ENCODE measurements at places on chromosomes 7 and 10. TPM values are rescaled to one million over a fixed set of nuclear protein-coding genes. Genes with fewer than 3 reads are reported as not detected.

GRCh38 chr10:126227762-126228134 is 160.5 kb downstream of the ADAM12 start:
- DNase-seq, result no peak
- no peaks in the 10 kb centered on the region for H3K4me1 ChIP-seq
- H3K4me3 ChIP-seq, result no peak overlapping the region
- H3K27me3 ChIP-seq, result peaks cover 10% of the 10 kb centered on the region
- H3K27ac ChIP-seq, result no peak overlapping the region

TMEM139 gene
- 48.1 TPM for total RNA-seq

- H3K4me1 ChIP-seq, result no peaks in the 10 kb centered on the region
- no peak overlapping the region for H3K4me3 ChIP-seq
- H3K36me3 ChIP-seq, result no peaks in the 10 kb centered on the region
- no peaks in the 10 kb centered on the region for H3K27me3 ChIP-seq
- H3K27ac ChIP-seq, result no peak overlapping the region
Measured at GRCh38 chr7:73712773-73713172, 6.7 kb downstream of the STX1A start.

- no peaks in the 10 kb centered on the region for H3K36me3 ChIP-seq
- H3K27ac ChIP-seq, result peak overlapping the region; percentile 92
- H3K4me1 ChIP-seq, result peaks cover 27% of the 10 kb centered on the region
- DNase-seq, result no peak
Measured at GRCh38 chr10:132396494-132397035, 435 bp upstream of the PWWP2B start.

TWIST1 gene
- 0.47 TPM for total RNA-seq

GRCh38 chr10:43707770-43708169 is 59.1 kb upstream of the ZNF32 start:
- peak overlapping the region; percentile 69 for H3K27ac ChIP-seq
- peaks cover 2% of the 10 kb centered on the region for H3K4me1 ChIP-seq
- H3K36me3 ChIP-seq, result no peaks in the 10 kb centered on the region
- DNase-seq, result peak; percentile 48
- H3K4me3 ChIP-seq, result no peak overlapping the region
- no peaks in the 10 kb centered on the region for H3K27me3 ChIP-seq

- no peaks in the 10 kb centered on the region for H3K36me3 ChIP-seq
- no peak for DNase-seq
- H3K27me3 ChIP-seq, result peaks cover 97% of the 10 kb centered on the region
- no peak overlapping the region for H3K4me3 ChIP-seq
- H3K27ac ChIP-seq, result peak overlapping the region; percentile 34
- H3K4me1 ChIP-seq, result peaks cover 28% of the 10 kb centered on the region
Measured at GRCh38 chr7:27128034-27128433, 2.5 kb downstream of the HOXA4 start.

ACTL6B gene
- total RNA-seq, result not detected

- H3K27me3 ChIP-seq, result no peaks in the 10 kb centered on the region
- H3K4me3 ChIP-seq, result no peak overlapping the region
- H3K36me3 ChIP-seq, result no peaks in the 10 kb centered on the region
- H3K27ac ChIP-seq, result no peak overlapping the region
Measured at GRCh38 chr10:17219024-17219423, 9.0 kb upstream of the VIM start.

DNA sequence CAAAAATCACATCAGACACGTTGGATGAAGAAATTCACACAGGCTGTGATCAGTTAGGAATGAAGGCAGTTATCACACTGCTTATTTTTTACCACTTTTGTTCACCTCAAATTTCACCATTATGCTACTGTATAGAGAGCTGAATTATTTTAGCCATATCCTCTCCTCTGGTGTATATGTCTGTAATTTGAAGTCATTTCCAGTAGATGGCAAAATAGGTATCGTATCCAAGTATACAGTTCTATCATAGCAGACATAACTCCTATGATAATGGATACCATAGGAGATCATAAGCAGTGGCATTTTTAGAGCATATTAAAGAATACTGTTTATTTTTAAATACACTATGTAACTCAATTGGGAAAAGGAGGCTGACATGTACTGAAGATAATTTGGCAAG is 909.7 kb downstream of the DNAJB9 start:
- H3K27me3 ChIP-seq, result no peaks in the 10 kb centered on the region
- no peaks in the 10 kb centered on the region for H3K4me1 ChIP-seq
- no peak overlapping the region for H3K4me3 ChIP-seq
- no peaks in the 10 kb centered on the region for H3K36me3 ChIP-seq
- no peak overlapping the region for H3K27ac ChIP-seq

GRCh38 chr10:72177454-72177853 is 38.4 kb upstream of the ANAPC16 start:
- H3K27ac ChIP-seq, result no peak overlapping the region
- H3K4me3 ChIP-seq, result no peak overlapping the region
- no peaks in the 10 kb centered on the region for H3K27me3 ChIP-seq

- no peaks in the 10 kb centered on the region for H3K4me1 ChIP-seq
- H3K36me3 ChIP-seq, result no peaks in the 10 kb centered on the region
- DNase-seq, result no peak
- H3K27me3 ChIP-seq, result no peaks in the 10 kb centered on the region
- H3K4me3 ChIP-seq, result no peak overlapping the region
Measured at GRCh38 chr7:45665172-45665571, 91.0 kb downstream of the ADCY1 start.

DLX6 gene
- not detected for total RNA-seq

SLC29A4 gene
- total RNA-seq, result 1.2 TPM

- H3K4me3 ChIP-seq, result no peak overlapping the region
- H3K4me1 ChIP-seq, result no peaks in the 10 kb centered on the region
- no peak overlapping the region for H3K27ac ChIP-seq
- no peaks in the 10 kb centered on the region for H3K27me3 ChIP-seq
- DNase-seq, result no peak
Measured at GRCh38 chr7:76225379-76225778, 23.7 kb downstream of the SRRM3 start.

DNA sequence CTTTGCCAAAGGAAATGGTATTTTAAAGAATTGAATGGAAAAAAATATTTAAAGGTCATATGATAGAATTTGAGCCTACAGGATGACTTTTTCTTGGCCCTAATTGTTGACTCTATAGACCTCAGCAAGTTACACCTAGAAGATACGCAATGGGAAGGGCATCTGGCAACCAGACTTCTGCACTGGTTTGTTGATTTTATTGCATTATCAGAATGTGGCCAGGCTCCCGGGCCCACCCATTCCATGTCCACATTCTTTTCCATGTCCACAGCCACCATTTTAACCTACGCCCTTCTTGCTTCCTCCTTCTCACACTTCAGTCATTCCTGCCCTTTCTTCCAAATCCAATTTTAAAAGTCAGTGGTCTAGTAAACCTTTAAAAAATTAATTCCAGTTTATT is 738.4 kb downstream of the SUGCT start:
- DNase-seq, result no peak
- no peaks in the 10 kb centered on the region for H3K36me3 ChIP-seq
- H3K27me3 ChIP-seq, result no peaks in the 10 kb centered on the region

- no peaks in the 10 kb centered on the region for H3K27me3 ChIP-seq
- H3K4me1 ChIP-seq, result no peaks in the 10 kb centered on the region
- H3K4me3 ChIP-seq, result no peak overlapping the region
- H3K27ac ChIP-seq, result no peak overlapping the region
- no peak for DNase-seq
Measured at GRCh38 chr7:28551331-28551730, 139.0 kb downstream of the CREB5 start.

GPR26 gene
- not detected for total RNA-seq

DNA sequence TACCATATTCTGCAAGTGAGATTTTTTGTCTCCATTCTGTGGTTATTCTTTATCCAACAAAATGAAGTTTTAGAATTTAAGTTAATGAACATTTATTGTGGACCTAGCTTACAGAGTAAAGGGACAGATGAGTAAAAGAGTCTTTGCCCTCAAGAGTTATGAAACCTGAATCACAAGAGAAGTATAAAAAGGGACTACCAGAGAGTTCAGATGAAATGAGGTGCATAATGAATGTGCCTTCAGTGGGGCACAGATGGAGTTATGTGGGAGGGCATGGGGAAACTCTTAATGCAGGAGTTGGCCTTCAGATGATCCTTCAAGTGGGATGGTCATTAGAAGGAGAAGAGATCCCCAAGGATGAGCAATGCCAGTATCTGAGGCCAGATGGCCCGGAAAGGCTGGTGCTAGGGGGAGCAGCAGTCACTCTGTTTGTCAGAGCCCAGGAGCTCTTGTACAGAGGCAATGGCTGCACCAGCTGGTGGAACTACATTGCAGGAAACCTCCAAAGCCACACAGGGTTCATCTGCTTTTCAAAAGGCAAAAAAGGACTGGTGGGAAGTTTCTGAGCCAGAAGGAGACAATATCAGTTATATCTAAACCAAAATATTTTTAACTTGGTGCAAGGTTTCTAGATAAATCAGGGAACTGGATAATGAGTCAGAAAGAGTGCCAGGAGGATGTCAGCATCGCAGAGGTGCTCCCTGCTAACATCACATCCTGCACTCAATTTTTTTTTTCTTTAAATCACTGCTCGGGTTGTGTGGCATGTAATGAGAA is 162.0 kb downstream of the KLF6 start:
- no peak for DNase-seq
- H3K27me3 ChIP-seq, result no peaks in the 10 kb centered on the region
- H3K27ac ChIP-seq, result no peak overlapping the region
- H3K4me3 ChIP-seq, result no peak overlapping the region
- no peaks in the 10 kb centered on the region for H3K4me1 ChIP-seq
- no peaks in the 10 kb centered on the region for H3K36me3 ChIP-seq

GRCh38 chr7:152354061-152354460 is 81.7 kb downstream of the KMT2C start:
- H3K27me3 ChIP-seq, result no peaks in the 10 kb centered on the region
- no peak overlapping the region for H3K4me3 ChIP-seq

KAT6B gene
- 27.6 TPM for total RNA-seq

DNA sequence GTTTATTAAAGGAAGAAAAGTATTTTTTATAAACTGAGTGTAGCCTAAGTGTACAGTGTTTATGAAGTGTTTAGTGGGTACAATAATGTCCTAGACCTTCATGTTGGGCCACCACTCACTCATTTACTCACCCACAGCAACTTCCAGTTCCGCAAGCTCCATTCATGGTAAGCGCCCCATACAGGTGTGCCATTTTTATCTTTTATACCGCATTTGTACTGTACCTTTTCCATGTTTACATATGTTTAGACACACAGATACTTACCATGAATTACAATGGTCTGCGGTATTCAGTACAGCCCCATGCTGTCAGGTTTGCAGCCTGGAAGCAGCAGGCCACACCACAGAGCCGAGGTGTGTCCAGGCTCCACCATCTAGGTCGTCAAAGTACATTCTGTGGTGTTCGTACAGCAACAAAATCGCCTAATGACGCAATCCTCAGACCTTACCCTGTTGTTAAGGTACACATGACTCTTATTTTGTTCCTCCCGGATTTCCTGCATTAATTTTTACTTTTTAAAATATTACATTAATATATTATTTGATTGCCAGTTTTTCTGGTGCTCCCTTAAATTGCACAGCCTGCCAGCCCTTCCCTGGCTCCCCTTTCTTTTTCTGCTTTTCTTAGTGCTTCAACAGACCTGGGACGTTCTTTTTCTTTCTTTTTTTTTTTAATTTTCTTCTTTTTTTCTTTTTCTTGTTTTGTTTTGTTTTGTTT is 881 bp upstream of the SSBP1 start:
- peak overlapping the region; percentile 69 for H3K4me3 ChIP-seq
- H3K36me3 ChIP-seq, result no peaks in the 10 kb centered on the region
- DNase-seq, result no peak
- H3K27me3 ChIP-seq, result no peaks in the 10 kb centered on the region
- H3K27ac ChIP-seq, result peak overlapping the region; percentile 92

DNA sequence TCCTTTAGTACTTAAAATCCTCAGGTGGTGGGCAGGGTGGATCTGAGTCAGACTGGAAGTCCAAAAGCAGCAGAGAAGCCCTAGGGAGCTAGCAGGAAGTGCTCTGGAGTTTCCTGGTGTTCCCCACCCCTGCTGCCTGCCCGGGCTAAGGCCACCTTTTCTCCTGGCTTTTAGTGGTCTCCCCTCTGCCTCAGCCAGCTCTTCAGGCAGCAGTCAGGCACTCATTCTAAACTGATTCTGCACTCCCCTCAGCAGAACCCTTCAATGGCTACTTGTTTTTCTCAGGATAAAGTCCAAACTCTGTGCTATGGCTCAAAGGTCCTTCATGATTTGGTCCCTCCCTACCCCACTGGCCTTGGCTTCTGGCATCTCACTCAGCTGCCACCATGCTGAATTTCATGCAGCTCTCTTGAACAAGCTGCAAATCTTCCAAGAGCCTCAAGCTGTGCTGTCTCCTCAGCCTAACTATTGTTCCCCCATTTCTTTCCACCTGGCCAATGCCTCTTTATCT is 28.9 kb upstream of the DNMBP start:
- H3K4me1 ChIP-seq, result no peaks in the 10 kb centered on the region
- H3K27me3 ChIP-seq, result no peaks in the 10 kb centered on the region
- no peak overlapping the region for H3K27ac ChIP-seq
- H3K4me3 ChIP-seq, result no peak overlapping the region
- DNase-seq, result no peak
- no peaks in the 10 kb centered on the region for H3K36me3 ChIP-seq

DNA sequence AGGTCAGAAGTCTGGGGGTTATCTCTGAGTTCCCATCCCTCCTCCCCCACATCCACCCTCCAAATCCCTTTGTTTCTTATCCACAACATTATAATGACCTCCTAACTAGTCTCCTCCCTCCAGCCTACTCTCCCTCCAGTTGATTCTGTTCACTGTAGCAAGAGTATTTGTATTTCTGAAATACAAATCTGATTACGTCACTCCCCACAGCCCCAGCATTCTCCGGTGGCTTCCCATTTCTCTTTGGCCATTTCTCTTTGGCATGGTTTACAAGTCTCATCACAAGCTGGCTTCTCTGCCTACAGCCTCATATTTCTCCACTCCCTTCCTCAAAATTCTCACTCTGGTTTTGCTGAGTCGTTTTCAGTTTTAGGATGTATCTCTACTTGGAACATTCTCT is 24.6 kb upstream of the MRPS33 start:
- H3K36me3 ChIP-seq, result no peaks in the 10 kb centered on the region
- no peak overlapping the region for H3K27ac ChIP-seq
- no peaks in the 10 kb centered on the region for H3K27me3 ChIP-seq
- no peak for DNase-seq
- no peaks in the 10 kb centered on the region for H3K4me1 ChIP-seq

GRCh38 chr10:49273082-49273465 is 25.9 kb upstream of the C10orf71 start:
- DNase-seq, result no peak
- H3K4me3 ChIP-seq, result no peak overlapping the region
- no peaks in the 10 kb centered on the region for H3K4me1 ChIP-seq
- H3K27me3 ChIP-seq, result no peaks in the 10 kb centered on the region
- H3K36me3 ChIP-seq, result no peaks in the 10 kb centered on the region
- H3K27ac ChIP-seq, result no peak overlapping the region

Data from left lung (tissue), 14 donors.